Fibroblast of skin of left biceps (primary cell): ENCODE measurements at places on chromosomes 5 and 9.

DNA sequence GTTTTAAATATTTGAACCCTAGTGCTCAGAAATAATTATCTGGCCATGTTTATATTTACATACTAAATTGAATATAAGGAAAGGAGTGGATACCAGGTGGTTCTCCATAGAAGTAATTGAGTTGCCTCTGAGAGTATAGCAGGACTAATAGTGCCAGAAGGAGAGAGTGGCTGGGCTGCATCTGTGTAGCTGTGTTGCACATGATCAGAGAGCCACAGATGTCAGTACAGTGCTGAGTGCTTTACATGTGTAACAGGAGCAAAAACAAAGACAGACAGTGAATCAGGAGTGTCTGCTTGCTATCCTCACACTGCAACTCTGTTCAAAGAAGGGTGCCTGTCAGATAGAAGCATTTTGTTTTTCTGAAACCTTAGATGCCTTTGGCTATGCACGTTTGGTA, 353.9 kb upstream of the PAPPA start:
- no peak for DNase-seq

GRCh38 chr5:141940695-141941271, 17.1 kb downstream of the DELE1 start:
- DNase-seq: no peak

- no peak for DNase-seq
Observed at GRCh38 chr9:34267660-34268059, 61.4 kb downstream of the KIF24 start.

DNA sequence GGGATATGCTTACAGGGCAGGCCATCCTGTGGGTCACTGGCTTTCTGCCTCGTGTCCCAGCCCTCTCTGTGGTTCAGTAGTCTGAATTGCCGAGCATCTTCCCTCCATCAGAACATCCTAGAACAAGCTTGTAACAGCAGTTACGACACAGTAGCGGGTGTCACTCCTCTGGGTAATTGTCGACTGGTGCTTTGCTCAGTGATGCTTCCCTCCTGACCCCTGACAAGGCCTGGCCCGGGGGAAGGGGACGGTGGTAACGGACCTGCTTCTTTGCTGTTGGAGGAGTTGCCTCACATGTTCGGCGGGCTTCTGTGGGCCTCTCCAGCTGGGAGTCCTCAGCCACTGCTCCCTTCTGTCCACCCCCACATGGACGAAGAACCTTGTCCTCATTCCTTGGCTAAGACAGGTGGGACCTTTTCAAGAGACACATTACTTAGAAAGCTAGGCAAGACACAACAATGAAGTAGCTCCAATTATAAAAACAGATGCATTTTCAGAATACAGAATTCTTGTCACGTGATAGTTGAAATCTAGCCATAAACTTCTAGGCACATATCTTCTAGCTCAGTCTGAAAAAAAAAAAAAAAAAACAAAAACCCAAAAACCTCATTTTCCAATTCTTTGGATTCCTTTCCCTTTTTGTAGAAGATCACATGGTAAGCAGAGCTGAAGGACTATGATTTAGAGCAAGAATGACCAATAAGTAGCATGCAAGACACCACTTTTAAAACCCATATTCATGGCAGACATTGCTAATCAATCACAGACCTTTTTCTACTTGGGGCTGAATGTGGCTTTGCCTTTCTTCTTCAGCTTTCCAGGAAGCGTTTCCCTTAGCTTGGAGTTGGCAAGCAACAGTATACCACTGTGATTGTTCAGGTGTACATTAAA, 25.0 kb downstream of the HMCN2 start:
- DNase-seq: peak; percentile 8

GRCh38 chr5:88644676-88645075, 238.3 kb downstream of the MEF2C start:
- DNase-seq: no peak

DNA sequence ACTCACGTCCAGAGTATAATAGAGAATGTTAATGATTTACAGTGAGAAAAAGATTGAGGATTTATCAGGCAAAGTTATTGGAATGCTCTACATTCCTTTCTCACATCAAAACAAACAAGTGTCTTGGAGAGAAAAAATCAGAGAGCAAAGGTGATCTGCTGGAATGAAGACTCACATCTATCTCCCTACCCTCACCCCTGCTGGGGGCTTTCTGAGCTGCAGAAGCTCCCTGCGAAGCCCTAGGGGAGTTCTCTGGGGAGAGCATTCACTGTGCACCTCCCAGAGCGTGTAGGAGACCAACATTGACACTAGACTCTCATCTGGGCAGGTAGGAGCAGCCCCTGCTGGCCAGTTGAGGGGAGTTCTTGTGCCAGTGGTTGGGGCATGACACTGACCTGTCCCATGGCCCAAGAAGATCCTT, 76.6 kb upstream of the ADAMTS16 start:
- DNase-seq: no peak

- DNase-seq: no peak
Observed at GRCh38 chr9:27470291-27470856, 53.7 kb upstream of the IFNK start.

DNA sequence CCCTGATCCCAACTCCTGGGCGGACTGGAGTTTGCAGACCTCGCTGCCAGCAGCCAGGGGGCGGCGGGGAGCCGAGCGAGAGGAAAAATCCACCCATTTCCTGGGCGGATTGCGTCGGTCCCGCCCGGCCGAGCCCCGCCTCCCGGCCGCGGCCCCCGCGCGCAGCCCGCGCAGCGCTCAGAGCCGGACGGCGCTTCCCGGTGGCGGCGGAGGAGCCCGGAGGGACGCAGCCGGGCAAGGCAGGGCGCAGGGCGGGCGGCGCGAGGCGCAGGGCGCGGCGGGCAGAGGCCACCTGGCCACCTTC, at the start of gene OLFM1:
OLFM1 (plus strand) TSS at position 180 of the 304 bp plus-strand sequence. CDS start 322 bp downstream, outside the sequence.
- DNase-seq: no peak

- no peak for DNase-seq
Observed at GRCh38 chr5:920321-920720, 27.6 kb downstream of the TRIP13 start.

- no peak for DNase-seq
Observed at GRCh38 chr5:133521801-133522200, 90.5 kb downstream of the FSTL4 start.

DNA sequence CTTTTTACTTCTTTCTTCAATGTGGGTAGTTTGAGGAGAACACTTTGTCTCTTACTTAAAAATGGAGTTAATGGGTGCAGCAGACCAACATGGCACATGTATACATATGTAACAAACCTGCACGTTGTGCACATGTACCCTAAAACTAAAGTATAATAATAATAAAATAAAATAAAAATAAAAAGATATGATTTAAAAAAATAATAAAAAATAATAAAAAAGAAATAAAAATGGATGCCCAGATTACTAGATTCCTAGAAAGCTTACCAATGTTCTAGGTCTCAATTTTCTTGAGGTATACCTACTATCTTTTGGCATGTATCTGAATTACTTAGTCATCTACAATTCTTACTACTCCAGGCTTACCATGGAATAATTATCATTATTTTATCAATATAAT, 2001.6 kb upstream of the CDH9 start:
- DNase-seq: no peak

- DNase-seq: no peak
Observed at GRCh38 chr5:167012123-167013034, 1279.1 kb upstream of the WWC1 start.

DNA sequence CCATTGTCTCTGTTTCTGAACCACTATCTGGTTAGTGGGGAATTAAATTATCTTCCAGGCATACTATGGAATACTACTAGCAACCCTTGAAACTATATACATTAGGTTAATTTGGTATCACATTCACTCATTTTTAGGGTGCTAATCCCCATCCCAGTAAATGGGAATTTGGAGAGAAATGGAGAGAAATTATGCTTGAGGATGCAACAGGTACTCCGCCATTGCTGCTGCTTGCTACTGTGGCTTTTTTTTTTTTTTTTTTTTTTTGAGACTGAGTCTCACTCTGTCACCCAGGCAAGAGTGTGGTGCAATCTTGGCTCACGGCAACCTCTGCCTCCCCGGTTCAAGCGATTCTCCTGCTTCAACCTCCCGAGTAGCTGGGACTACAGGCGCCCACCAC, 66.1 kb downstream of the AK8 start:
- DNase-seq: no peak

GRCh38 chr9:34984049-34984448, 5.5 kb upstream of the DNAJB5 start:
- DNase-seq: no peak

- DNase-seq: no peak
Observed at GRCh38 chr5:109351988-109352864, 57.5 kb downstream of the PJA2 start.
